ENCODE measurements at places on chromosomes 4 and X.

- DNase-seq, result no peak
Observed at GRCh38 chrX:13427441-13428052, 107.7 kb upstream of the ATXN3L start.

- no peak for DNase-seq
Observed at GRCh38 chr4:140871368-140871767, 115.2 kb upstream of the TBC1D9 start.

- DNase-seq, result no peak
Observed at GRCh38 chr4:120731561-120731960, 191.0 kb downstream of the PRDM5 start.

DNA sequence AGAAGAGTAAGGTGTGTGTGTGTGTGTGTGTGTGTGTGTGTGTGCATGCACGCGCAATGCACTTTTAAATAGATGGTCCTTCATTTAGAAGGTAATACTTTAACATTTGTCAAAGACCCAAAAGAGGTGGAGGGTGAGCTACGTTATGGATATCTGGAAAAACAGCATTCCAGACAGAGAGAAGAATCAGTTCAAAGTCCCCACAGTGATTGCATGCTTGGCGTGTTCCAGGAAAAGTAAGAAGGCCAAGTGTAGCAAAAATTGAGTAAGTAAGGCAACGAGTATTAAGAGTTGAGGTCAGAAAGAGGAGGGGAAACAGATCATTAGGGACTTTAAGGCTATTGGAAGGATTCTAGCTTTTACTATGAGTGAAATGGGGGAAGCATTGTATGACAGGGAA lies 21.9 kb upstream of the GABRE start:
- no peak for DNase-seq

DNA sequence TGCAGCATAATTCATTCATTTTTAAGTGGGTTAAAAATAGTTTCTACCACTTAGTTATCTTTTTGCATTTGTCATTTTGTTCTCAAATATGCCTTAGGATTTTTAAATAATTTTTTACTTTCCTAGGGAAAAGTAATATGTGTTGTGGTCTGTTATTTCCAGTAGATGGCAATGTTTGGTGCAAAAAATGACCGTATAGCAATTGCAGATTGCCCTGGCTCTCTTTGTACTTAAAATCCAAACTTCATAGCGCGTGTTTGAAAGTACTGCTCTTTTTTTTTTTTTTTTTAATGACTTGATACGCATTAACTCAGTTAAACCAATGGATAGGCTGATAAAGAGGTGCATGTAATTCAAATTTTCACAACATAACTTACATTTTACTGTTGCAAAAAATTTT lies 74.4 kb upstream of the RBMX start:
- peak; percentile 2 for DNase-seq

DNA sequence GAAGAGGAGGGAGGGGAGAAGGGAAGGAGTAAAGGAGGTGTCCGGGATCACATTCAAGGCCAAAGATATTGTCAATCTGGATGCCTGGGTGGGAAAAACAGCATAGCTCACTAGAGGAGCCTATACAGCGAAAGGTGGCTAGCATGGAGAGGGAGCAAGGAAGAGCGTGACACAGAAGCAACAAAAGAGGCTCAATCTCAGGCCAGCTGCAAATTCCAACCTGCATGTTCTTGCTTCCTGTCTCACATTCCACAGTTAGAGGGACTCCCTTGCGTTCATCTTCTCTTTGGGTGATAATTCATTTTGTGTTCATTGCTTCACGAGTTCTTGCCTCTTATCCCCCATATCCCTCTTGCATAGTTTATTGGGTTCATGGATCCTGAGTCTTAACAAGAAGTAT lies 3.0 kb upstream of the CLNK start:
- no peak for DNase-seq

DNA sequence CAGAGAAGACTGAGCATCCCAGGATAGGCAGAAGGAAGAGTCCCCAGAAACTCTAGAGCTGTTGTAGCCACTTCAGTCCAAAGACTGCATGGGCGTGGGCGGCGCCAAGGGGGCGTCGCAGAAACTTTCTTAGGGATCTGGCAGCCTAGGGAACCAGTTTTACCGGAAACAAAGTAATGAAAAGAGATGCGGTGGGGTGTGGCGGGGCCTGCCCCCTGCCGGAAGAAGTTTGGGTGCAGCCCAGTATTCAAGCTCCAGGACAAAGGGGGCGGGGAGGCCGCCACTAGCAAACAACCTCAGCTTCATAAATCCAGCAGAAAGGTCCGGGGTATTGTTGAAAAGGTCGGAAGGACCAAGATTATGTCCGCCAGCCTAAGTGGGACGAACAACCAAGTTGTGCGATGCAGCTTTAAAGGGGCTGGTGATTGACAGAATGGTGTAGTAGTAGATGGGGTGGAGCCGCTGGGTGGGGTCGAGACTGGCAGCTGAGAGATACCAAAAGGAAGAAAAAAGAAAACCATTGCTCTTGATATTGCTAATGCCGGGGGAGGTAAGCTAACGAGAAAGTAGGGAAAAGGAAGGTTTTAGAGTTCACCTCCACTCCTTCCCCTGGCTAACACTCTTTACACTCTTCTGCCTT lies 190.5 kb downstream of the RRAGB start:
- DNase-seq, result peak; percentile 34

DNA sequence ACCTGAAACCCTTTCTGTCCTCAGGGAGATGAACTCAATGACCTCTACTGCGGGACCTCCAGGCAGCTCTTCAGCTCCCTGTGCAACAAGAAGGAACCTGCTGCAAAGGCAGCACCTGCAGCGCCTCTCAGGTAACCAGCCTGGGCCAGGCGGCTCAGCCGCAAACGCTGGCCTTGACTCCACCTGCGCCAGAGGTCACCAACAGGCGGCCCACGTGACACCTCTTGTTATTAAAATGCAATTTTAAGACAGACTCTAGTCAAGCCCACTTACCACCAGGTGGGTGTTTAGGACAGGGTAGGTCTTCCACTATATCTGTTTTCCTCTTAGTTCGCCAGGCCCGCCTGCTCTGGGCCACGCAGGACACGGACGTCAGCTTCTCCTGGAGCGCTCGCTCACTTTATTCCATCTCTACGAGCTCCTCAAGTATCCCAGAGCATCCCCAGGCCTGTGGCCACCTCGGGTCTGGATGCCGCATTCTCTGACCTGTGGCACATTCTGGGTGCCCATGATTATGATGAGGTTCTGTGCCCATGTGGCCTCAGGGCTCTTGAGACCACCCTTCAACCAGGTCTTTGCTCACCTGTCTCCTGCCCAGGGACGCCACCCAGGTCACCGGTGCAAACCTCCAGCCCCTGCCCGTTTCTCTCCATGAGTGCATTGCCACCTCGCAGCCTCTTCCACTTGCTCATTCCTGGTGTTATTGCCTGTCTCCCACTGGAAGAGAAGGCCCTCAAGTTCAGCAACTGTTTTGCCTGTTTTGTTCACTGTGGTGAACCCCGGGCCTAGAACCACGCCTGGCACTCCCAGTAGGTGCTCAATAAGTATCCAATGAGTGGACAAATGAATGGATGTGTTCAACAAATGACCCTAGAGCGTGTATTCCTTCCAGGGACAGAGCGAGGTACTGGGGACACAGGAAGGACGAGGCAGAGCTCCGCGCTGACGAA lies 32.8 kb upstream of the JAKMIP1 start:
- DNase-seq, result no peak

- no peak for DNase-seq
Observed at GRCh38 chrX:42804524-42804923, 26.6 kb upstream of the PPP1R2C start.

DNA sequence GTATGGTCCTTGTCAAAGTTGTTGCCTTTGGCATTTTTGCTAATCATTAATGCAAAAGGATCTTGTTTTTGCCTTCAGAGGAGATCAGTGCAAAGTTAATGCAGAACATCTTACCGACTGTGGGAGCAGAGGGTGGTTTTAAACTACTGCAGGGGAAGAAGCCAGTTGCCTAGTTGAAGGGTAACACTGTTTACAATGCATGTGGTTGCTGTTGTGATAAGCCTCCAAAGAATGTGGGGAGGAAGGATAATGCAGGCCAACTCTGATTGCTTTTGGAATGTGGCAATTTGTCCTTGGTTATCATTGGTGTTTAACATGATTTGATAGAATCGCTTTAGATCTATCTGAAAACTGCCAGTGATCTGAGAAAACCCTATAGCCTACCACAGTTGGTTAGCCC lies 204.3 kb upstream of the TLL1 start:
- no peak for DNase-seq

- DNase-seq, result no peak
Observed at GRCh38 chr4:148425327-148426110, 16.7 kb downstream of the NR3C2 start.

GRCh38 chr4:70901607-70901983 lies 574 bp upstream of the MOB1B start:
- no peak for DNase-seq

- no peak for DNase-seq
Observed at GRCh38 chr4:154485127-154485773, 6.3 kb downstream of the DCHS2 start.

DNA sequence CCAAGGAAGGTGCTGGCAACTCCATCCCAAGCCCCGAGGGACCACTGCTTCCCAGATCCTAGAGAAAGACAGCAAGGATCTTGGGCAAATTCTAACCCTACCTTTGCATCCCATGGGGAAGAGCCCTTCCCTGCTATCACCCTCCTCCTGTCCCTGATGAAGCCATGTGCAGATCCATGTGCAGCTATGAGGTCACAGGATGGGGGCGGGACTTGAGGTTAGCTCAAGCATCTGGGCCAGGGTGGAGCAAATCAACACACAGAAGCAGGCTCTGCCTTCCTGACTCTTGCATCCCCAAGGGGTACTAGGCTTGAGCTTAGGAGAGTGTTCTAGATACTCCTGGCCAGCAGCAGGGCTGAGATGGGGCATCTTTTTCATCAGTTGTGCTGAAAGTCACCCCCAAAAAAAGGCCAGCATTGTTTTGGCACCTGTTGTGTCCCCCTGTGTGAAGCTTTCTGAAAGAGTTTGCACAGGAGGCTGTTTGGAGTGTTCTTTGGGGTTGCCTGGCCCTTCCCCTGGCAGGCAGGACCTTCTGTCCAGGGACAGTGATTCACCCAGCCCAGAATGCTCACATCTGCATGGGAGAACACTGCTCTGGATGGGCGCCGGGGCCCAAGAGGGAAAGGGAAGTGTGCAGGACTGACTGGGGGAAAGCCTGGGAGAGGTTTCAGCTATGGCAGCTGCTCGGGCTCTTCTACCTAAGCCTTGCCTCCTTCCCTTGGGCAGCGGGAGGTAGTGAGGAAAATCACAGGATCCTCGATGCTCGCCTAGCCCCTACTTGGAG lies 50.8 kb downstream of the PRPS1 start:
- peak; percentile 73 for DNase-seq

DNA sequence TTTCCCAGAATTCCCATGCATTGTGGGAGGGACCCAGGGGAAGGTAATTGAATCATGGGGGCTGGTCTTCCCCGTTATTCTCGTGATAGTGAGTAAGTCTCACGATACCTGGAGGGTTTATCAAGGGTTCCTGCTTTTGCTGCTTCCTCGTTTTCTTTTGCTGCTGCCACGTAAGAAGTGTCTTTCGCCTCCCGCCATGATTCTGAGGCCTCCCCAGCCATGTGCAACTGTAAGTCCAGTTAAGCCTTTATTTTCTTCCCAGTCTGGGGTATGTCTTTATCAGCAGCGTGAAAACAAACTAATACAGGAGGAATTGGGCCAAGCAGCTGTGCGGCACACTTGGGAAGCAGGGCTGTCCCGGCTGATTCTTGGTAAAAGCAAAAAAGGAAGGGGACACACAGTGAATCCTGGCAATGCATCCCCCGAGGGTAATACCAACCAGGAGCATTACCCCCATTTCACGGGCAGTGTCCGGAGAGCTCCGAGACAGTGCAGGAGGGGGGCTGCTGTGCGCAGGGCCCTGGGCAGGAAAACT lies 185.7 kb downstream of the AFAP1 start:
- DNase-seq, result no peak

- no peak for DNase-seq
Observed at GRCh38 chr4:147493307-147493706, 12.4 kb downstream of the EDNRA start.

DNA sequence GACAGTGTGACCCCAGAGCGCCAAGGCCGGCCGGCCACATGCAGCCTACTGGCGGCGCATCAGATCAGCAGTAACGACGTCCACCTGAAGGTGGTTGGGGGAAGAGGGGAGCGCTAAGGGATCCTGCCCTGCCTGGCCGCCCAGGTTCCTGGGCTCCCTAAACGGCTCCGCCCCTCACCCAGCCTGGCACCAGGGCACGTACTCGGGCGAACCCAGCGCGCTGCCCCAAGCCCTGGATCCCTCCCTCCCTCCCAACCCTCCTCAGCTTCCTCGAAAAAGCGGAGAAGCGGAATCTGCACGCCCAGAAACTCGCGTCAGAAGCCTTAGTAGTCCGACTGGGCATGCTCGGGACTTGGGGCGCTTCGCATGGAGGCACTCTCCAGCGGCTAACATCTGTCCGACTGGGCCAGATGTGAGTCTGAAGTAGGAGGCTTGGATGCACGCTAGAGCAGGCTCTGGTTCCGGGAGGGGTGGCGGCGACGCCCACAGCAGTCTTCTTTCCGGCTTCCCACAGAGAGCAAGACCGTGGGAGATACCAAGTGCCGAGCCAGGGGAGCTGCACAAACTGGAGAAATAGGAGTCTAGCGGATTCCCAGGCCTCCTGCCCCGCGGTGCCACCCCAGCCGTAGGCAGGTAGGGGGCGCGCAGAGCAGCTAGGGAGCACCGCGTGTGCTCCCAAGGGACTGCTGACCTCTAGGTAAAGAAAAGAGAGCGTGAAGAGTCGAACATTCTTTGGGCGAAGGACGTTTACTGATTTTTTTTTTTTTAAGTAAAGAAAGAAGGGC lies 114.3 kb upstream of the TEX13C start:
- no peak for DNase-seq

- DNase-seq, result no peak
Observed at GRCh38 chr4:581753-582361, 5.8 kb upstream of the TMEM271 start.
